Activated CD4-positive, alpha-beta T cell treated with anti-CD3 and anti-CD28 coated beads, Interleukin-2, amount 10 ng/mL, durations not matched to agents 7 days and 5 days (primary cell): ENCODE measurements at places on chromosomes 2 and 18. TPM values are rescaled to one million over a fixed set of nuclear protein-coding genes. Genes with fewer than 3 reads are reported as not detected.
A peak's percentile ranks its signal among the peaks of the same experiment; 100 is the strongest.

DNA sequence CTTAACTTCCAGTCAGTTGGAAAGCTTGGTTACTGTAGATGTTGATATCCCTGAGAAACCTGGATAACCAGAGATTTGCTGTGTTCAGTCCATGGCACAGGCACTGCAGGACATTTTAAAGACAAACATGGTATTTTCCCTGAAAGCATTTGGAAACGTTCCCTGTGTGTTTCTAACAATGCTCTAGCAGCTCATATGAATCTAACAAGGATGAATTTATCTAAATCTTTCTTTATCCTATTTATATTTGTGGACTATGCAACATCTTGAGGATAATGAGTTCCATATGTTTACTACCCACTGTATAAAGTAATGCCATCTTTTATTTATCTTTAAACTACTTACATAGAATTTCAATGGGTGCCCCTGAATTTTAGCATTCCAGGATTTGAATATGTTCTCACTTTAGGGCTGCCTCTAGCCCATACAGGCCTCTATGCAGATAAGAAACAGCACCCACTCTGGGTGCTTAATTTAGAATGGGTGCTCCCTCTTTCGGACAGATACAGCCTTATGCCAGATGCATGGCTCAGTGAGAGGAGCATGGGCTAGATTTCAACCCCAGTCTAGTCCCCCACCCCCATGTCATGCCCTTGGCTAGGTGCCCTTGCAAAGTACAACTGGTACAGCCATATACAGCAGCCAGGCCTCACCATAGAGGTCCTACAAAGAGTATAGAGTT, 50.6 kb upstream of the NEMP2 start:
- H3K4me3 ChIP-seq = no peak overlapping the region
- H3K27ac ChIP-seq = no peak overlapping the region
- H3K4me1 ChIP-seq = no peaks in the 10 kb centered on the region
- no peak for DNase-seq

- DNase-seq = no peak
- H3K4me1 ChIP-seq = no peaks in the 10 kb centered on the region
- H3K27me3 ChIP-seq = no peaks in the 10 kb centered on the region
- H3K4me3 ChIP-seq = no peak overlapping the region
Observed at GRCh38 chr18:42636309-42636708, 479.2 kb downstream of the RIT2 start.

- DNase-seq = no peak
- no peak overlapping the region for H3K4me3 ChIP-seq
- no peak overlapping the region for H3K27ac ChIP-seq
- no peaks in the 10 kb centered on the region for H3K4me1 ChIP-seq
Observed at GRCh38 chr2:186098821-186099220, 360.2 kb downstream of the FSIP2 start.

Gene ANKRD53
- total RNA-seq = 0.50 TPM

Gene PROC
- not detected for total RNA-seq

- no peak overlapping the region for H3K27ac ChIP-seq
- no peak overlapping the region for H3K4me3 ChIP-seq
- DNase-seq = no peak
- H3K36me3 ChIP-seq = peaks cover 32% of the 10 kb centered on the region
Observed at GRCh38 chr2:190933361-190933760, 52.7 kb downstream of the GLS start.

DNA sequence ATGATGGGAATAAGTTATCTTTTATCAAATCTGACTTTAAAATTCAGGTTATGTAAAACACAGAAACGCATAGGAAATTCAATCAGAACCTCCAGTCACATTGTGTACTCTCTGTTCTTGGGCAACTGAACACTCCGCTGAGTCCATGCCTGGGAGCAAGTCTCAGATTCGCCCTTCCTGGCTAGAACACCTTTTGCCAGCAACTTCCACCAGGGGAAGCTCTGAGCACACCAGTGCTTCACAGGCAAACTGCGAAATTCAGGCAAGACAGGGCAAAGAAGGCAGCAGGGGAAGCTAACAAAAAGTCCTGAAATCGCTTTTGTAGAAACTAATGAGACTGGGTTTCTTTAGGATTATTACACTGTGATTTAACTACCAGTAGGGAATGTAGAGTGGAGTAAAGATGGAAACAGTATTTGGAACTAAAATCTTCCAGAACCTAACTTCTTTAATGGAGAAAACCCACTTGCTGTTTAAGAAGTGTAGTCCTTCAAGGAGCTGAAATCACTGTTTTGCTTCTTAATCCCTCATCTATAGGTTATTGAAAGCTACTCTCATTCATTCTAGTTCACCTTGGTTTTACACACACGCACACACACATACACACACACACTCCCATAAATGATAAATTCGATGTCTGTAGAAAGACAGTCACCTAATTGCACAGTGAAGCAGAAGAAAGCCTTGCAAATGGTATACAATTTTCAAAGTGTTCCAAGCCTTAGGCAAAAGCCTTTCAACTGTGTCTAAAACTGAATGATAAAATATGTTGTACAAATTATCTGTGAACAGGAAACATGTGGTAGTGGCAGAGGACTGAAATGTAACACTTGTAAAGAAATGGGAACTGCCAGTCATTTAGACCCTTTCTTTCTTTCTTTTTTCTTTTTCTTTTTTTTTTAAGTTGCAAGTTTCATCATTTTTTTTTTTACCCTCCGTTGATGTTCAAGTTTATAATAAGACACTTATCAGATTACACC, 214.5 kb downstream of the TMEM182 start:
- H3K4me3 ChIP-seq = no peak overlapping the region
- H3K27me3 ChIP-seq = peaks cover 17% of the 10 kb centered on the region
- no peaks in the 10 kb centered on the region for H3K4me1 ChIP-seq

DNA sequence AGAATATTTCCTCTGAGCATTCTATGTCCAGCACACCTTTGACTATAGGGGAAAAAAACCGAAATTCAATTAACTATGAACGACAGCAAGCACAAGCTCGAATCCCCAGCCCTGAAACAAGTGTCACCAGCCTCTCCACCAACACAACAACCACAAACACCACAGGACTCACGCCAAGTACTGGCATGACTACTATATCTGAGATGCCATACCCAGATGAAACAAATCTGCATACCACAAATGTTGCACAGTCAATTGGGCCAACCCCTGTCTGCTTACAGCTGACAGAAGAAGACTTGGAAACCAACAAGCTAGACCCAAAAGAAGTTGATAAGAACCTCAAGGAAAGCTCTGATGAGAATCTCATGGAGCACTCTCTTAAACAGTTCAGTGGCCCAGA, 79.4 kb upstream of the FAM117B start:
- H3K4me1 ChIP-seq = peaks cover 10% of the 10 kb centered on the region
- H3K36me3 ChIP-seq = peaks cover 11% of the 10 kb centered on the region
- no peak overlapping the region for H3K4me3 ChIP-seq
- H3K27ac ChIP-seq = no peak overlapping the region
- H3K27me3 ChIP-seq = no peaks in the 10 kb centered on the region

DNA sequence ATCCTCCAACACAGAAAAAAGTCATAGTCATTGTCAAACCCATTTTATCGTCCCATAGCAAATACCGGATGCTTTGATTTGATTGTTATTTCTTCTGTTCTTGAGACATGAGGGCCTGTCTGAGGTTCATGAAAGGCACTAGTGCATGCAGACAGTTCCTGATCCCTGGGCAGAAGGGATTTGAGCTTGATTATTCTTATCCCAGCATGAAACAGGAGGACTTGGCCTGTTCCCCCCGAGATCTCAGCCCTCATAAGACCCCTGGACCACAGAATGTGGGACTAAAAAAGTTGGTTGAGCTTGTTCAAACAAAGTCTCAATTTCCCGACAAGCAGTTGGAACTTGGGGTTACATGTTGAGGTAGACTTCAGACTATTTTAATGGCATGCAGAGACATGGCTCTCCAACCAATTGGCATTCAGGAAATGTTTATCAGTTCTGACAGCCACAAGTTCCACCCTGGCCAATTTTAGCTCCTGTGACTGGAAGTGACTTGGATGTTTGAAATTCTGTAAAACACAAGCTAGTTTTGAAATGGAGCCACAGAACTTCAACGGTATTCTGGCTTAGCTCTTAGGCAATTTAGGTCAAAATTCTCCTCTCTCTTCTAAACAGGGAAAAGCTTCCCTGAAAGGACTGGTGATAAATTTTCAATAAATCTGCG, 366.9 kb upstream of the SLC14A2 start:
- no peak for DNase-seq
- H3K27ac ChIP-seq = no peak overlapping the region
- no peak overlapping the region for H3K4me3 ChIP-seq
- no peaks in the 10 kb centered on the region for H3K36me3 ChIP-seq
- peaks cover 8% of the 10 kb centered on the region for H3K27me3 ChIP-seq

Gene ZAP70
- 302 TPM for total RNA-seq

DNA sequence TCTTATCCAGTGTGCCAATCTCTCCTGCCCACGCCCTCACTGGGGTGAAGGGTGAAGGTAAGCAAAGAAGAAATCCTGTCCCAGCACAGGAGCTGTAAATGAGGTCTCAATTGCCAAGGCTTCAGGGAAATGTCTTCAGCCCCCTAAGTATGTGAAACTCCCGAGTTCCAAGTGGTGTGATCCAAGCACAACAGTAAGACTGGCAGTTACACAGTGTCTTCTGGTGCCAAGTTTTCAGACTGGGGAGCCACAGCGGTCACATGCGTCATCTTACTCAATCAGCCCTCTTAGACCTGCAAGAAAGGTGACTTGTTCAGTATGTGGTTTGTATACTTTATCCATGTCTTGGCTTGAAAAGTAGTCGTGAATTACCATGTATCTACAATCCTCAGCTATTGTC, 55.0 kb upstream of the SPRED2 start:
- peaks cover 5% of the 10 kb centered on the region for H3K27me3 ChIP-seq
- H3K4me3 ChIP-seq = no peak overlapping the region
- H3K36me3 ChIP-seq = no peaks in the 10 kb centered on the region
- no peaks in the 10 kb centered on the region for H3K4me1 ChIP-seq

Gene C2orf78
- total RNA-seq = not detected

DNA sequence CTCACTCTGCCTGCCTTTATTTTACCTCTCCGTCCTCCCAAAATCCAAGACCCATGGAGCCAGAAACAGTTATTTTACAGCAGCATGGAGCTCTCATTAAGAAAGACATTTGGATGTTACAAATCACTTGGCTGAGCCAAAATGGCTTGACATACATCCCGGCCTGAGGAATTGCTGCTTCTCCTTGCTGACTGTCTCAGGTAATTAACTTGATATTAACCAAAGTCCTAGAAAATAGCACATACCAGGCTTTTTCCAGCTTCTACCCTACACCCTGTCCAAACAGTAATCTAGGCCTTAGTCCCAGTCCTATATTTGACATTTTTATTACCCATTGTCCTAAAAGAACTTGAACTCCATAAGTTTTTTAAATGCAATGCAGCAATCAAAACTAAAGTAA, 205.0 kb downstream of the TMX3 start:
- no peak overlapping the region for H3K4me3 ChIP-seq
- H3K4me1 ChIP-seq = no peaks in the 10 kb centered on the region
- no peak overlapping the region for H3K27ac ChIP-seq

DNA sequence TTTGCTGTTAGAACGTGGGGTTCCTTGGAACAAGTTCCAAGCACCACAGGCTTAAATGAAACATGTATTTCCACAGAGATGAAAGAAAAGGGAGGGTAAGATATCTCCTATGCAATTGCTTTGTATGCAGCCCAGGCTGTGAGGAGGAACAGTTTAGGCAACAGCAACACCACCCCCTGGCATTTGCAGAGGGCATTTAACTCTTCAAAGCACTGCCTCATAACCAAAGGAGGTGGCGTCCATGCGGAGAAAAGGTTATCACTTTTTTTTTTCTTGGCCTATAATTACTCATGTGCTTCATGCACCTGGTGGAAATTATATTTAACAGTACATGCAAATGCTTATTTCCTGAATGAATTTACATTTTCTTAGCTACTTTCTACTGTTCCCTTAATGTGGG, 286.0 kb downstream of the LPIN1 start:
- peaks cover 2% of the 10 kb centered on the region for H3K27me3 ChIP-seq
- peaks cover 18% of the 10 kb centered on the region for H3K4me1 ChIP-seq
- peaks cover 4% of the 10 kb centered on the region for H3K36me3 ChIP-seq
- H3K27ac ChIP-seq = no peak overlapping the region
- H3K4me3 ChIP-seq = no peak overlapping the region

Gene TSPYL6
- total RNA-seq = not detected

GRCh38 chr2:174524527-174524926, 37.7 kb upstream of the GPR155 start:
- peaks cover 8% of the 10 kb centered on the region for H3K27me3 ChIP-seq
- H3K36me3 ChIP-seq = no peaks in the 10 kb centered on the region
- H3K4me3 ChIP-seq = no peak overlapping the region
- peaks cover 19% of the 10 kb centered on the region for H3K4me1 ChIP-seq
- no peak overlapping the region for H3K27ac ChIP-seq

- H3K4me1 ChIP-seq = peaks cover 56% of the 10 kb centered on the region
- H3K36me3 ChIP-seq = peaks cover 46% of the 10 kb centered on the region
- peak; percentile 47 for DNase-seq
- no peaks in the 10 kb centered on the region for H3K27me3 ChIP-seq
- peak overlapping the region; percentile 96 for H3K4me3 ChIP-seq
- H3K27ac ChIP-seq = peak overlapping the region; percentile 94
Observed at GRCh38 chr2:218400167-218400929, 680 bp downstream of the CTDSP1 start.

DNA sequence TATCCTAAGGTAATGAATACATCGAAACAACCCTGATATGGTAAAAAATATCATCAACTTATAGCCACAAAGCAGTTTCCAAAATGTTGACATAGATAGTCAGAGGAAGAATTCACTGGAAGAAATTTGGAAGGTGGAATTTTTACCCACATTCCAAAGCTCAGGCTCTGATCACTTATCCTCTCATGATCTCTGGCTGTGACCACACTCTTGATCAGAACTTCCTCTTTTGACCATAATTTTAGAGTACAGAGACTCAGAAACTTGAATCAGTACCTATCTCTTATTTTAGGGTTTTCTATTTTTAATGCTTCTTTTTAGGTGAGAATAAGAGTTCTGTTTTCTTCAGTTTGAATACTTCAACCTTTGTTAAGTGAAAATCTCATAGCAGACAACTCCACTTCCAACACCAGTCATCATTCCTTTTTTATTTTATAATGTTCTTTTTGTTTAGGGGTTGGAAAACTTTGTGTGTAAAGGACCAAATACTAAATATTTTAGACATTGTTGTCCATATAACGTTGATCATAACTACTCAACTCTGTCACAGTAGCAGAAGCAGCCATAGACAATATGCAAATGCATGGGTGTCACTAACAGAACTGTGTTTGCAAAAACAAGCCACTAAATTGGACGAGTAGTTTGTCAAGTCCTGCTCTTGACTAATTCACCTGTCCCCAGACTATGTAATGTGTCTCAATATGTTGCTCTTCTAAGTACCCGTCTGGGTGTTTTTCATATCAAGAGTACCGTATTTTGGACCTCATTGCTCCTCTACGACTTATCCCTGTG, 891.6 kb upstream of the CRIM1 start:
- H3K4me1 ChIP-seq = no peaks in the 10 kb centered on the region
- DNase-seq = no peak
- H3K4me3 ChIP-seq = no peak overlapping the region
- H3K36me3 ChIP-seq = no peaks in the 10 kb centered on the region
- H3K27me3 ChIP-seq = no peaks in the 10 kb centered on the region

GRCh38 chr2:10254373-10255188, 48.1 kb upstream of the HPCAL1 start:
- no peak overlapping the region for H3K4me3 ChIP-seq
- peak overlapping the region; percentile 9 for H3K27ac ChIP-seq
- peaks cover 19% of the 10 kb centered on the region for H3K27me3 ChIP-seq
- no peaks in the 10 kb centered on the region for H3K36me3 ChIP-seq

- H3K4me1 ChIP-seq = no peaks in the 10 kb centered on the region
- no peaks in the 10 kb centered on the region for H3K36me3 ChIP-seq
- DNase-seq = peak; percentile 65
- H3K27me3 ChIP-seq = peaks cover 9% of the 10 kb centered on the region
- no peak overlapping the region for H3K4me3 ChIP-seq
Observed at GRCh38 chr2:133844214-133844892, 276.1 kb upstream of the NCKAP5 start.

- H3K4me1 ChIP-seq = no peaks in the 10 kb centered on the region
- no peak overlapping the region for H3K27ac ChIP-seq
Observed at GRCh38 chr18:39406941-39407340, 1841.3 kb upstream of the CELF4 start.
